ENCODE measurements at places on chromosomes 4 and X.

- DNase-seq = no peak
These were observed 733 bp upstream of the G3BP2 start for GRCh38 chr4:75673959-75674328.

GRCh38 chr4:98687876-98688275, 29.5 kb upstream of the TSPAN5 start:
- DNase-seq = no peak

GRCh38 chrX:35826503-35826902, 28.4 kb downstream of the MAGEB16 start:
- peak; percentile 3 for DNase-seq

- no peak for DNase-seq
These were observed 417.6 kb upstream of the ZFP42 start for GRCh38 chr4:187577941-187578480.

- DNase-seq = no peak
These were observed 514.9 kb upstream of the LCORL start for GRCh38 chr4:18536428-18536827.

DNA sequence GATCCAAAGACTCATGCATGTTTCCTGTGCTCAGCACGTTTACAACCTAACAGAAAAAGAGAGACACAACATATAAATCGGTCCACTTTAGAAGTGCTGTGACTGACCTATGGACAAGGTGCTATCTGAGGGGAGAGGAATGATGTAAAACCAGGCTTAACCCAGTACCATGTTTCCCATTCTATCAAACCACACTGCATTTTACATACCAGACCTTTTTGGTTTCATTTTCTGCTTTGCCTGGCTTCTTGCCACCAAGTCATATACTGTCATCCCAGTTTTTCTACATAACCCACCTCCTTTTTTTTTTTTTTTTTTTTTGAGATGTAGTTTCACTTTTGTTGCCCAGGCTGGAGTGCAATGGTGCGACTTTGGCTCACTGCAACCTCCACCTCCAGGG, 82.2 kb downstream of the KLF8 start:
- no peak for DNase-seq

GRCh38 chr4:8370106-8370787, 70.3 kb downstream of the ACOX3 start:
- DNase-seq = no peak

DNA sequence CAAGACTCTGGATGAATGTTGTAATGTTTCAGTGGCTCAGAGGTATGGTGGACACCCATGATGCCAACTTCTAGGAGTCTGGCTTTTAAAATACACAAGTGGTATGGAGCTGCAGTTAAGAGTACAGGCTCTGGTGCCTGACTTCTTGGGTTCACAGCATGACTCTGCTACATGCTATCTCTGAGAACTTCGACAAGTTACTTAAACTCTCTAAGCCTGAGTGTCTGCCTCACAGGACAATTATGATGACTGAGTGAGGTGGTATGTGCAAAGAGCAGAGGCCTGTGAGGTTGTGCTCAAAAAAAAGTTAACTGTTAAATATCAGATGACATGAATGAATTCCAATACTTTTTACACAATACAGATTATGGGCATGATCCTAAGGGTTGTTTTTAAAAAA, 90.9 kb upstream of the SRD5A3 start:
- DNase-seq = no peak

DNA sequence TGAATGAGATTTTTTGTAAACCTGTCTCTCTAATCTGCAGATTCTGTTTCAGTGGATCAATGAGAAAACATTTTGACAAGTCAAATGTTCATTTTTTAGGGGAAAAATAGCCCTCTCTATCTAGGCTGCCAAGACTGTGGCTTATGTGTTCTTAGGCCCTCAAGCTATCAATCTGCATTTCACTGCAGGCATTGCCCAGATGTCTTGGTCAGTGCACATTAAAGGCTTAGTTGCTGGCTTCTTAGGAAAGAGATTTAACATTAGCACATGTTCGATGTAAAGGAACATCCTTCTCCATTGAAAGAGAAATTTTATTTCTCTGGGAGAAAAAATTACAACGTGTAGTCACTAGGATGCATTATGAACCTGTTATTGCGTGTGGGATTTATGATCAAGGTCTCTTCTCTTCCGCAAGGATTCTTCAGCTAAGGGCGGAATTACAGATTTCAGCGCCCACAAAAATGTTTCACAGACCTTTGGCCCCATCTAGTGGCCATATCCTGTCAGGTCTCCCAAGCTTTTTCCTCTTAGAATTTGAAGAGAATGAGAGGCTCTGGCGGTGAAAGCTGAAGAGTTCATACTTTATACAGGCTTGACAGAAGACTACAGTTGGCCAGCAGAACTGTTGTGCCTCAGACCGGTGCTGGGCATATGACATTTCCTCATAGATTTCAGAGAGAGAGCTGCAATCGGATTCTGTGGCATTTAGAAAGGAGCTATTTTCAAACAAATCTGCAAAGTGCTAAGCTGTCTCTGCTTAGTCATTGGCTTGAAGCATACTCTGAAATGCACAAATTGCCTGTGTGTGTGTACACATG, 144.6 kb upstream of the NOCT start:
- peak; percentile 52 for DNase-seq

- no peak for DNase-seq
These were observed 320.6 kb downstream of the DTHD1 start for GRCh38 chr4:36601864-36602495.

DNA sequence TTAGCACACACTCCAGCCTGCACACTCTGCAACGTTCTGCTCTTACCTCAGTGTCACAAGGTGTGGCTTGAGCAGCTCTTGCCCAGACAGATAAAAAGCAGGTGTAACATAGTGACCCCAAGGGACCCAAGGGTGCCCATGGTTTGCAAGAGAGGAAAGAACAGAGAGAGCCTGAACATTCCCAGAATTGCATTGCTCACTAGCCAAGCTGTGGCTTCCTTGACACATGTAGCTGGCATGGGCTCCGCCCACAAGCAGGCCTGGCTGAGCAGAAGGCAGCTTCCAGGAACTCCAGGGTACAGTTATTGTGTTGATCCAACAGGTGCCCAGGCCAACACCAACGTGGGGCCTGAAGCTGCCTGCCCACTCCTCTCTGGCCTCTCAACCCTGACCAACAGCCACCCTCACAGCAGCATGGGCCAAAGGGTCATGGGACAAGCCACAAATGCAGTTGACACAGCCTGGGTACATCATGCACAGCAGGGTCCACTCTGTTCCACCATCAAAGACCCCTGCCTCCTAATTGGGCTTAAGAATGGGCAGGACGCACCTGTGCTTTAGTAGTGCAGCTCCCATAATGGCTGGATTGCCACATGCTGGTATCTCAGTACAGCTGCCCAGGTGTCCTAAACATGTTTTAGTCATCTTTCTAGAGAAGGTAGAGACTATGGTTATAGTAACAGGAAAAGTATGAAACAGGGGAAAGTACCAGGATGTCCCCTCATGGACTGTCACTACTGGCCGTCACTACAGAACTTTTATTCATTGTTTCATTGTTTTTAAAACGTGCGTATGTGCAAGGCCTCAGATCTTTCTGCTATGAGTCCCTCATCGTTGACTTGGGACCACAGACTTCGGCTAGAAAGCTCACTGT, 73.7 kb upstream of the ACSL1 start:
- peak; percentile 73 for DNase-seq

GRCh38 chr4:8191136-8191747, 7.8 kb upstream of the SH3TC1 start:
- DNase-seq = peak; percentile 70

DNA sequence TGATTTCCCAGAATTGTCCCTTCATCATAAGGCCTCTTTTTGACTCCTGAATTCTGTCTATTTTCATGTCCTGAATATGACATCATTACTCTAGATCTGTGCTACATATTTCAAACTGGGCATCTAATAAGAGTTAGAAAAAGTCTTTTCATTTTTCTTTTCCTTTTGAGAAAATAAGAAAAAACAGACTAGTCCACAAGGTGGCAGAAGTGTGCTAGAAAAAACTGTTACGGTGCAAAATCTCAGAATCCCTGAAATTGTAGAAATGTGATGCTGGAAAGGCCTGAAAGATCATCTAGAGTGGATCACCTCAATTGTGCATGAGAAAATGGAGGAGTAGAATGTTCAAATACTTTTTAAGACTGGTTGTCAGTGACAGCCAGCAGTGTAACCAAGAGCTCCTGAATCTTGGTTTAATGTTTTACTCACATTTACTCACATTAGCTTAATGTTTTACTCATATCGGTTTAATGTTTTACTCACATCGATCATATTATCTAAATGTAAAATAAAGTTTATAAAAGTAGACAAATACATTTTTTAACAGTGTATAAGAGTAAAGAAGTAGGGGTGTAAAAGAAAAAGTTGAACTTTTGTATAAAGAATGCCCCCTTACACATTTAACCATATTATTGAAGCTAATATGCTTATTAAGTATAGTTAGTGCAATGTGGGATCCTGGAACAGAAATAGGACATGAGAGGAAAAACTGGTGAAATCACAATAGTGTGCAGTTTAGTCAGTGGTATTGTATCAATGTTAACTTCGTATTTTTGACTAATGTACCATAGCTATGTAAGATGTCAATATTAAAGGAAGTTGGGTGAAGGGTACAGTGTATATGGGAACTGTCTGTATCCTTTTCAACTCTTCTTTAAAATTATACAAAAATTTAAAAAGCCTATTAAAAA, 15.2 kb downstream of the ASB11 start:
- no peak for DNase-seq

DNA sequence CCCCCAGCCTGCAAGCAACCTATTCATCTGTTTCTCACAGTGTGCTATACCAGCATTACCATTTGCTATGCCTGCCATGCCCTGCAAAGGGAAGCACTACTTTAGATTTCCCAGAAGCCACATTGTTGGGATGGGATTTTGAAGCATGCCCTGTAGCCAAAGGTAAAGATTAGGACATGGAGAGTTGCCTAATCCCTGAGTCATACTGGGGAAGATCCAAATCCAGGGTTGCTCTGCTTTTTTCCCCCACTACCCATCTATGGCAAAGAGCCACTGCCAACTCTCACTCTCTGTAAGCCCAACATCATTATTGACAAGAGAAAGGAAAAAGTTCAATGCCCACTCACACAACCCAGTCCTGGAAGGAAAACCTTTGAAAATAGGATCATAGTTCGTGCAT, 36.7 kb upstream of the TMEM164 start:
- DNase-seq = peak; percentile 44

DNA sequence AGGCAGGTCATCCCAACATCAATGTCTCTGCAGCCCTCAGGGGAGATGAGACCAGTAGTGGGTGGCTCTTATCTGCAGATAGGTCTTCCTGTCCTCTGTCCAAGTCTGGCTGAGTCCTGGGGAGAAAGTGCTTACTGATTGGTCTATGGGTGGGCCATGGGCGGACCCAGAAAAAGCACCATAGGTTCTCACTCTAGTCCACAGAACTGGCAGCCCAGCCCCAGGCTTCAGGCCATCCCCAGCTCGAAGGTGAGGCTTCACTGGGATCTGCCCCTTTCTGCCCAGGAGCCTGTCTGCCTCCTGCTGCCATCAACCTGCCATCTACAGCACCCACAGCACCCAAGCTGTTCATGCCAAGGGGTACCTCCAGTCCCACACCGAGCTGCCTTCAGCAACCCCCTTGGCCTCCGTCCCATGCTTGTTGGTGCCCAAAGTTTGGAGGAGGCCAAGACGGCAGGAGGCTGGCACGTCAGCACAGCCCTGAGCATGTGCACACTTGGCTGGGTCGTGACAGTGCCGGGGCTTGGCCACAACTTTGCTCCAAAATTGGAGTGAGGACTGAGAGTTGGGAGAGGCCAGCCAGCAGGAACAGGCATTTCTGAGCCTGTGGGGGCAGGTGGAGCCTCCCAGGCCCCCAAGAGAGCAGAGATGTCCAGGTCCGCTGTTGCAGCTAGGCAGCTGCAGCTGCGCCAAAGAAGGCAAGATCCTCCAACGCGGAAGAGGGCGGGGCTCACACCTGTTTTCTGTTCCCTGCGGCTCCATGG, 99.6 kb downstream of the IQCM start:
- no peak for DNase-seq

GRCh38 chr4:139297001-139297410, 4.3 kb upstream of the NAA15 start:
- DNase-seq = peak; percentile 92

Data from mammary epithelial cell (primary cell).